GM23248 (cell line): ENCODE measurements at places on chromosomes 4 and X. TPM values are rescaled to one million over a fixed set of nuclear protein-coding genes. Genes with fewer than 3 reads are reported as not detected.

Gene CT45A2
- not detected in 2 replicates for polyA plus RNA-seq

Gene ZFX
- 16.7 and 19.6 TPM in 2 replicates for polyA plus RNA-seq

Gene TBX22
- not detected in 2 replicates for polyA plus RNA-seq

Gene FGFRL1
- 10.8 and 11.1 TPM in 2 replicates for polyA plus RNA-seq

Gene KLHL4
- polyA plus RNA-seq: not detected in 2 replicates

Gene RNF150
- 4.5 and 4.8 TPM in 2 replicates for polyA plus RNA-seq

Gene RAB9B
- polyA plus RNA-seq: 0.80 and 0.81 TPM in 2 replicates

Gene ATOH1
- polyA plus RNA-seq: not detected in 2 replicates

Gene NAP1L3
- 13.0 and 14.0 TPM in 2 replicates for polyA plus RNA-seq

Gene SATL1
- polyA plus RNA-seq: not detected in 2 replicates

Gene IL1RAPL2
- polyA plus RNA-seq: not detected in 2 replicates

Gene ZNF732
- polyA plus RNA-seq: 0.11 TPM in 1 of 2 replicates, not detected in the other

Gene PNMA6F
- polyA plus RNA-seq: not detected in 2 replicates

Gene HMGB3
- 31.7 and 33.3 TPM in 2 replicates for polyA plus RNA-seq

Gene SCML2
- 1.4 and 2.0 TPM in 2 replicates for polyA plus RNA-seq

Gene RHOXF2
- polyA plus RNA-seq: not detected in 2 replicates

Gene MAGEB3
- polyA plus RNA-seq: not detected in 2 replicates

Gene UCP1
- polyA plus RNA-seq: not detected in 2 replicates

Gene NAP1L2
- not detected in 2 replicates for polyA plus RNA-seq

Gene ITIH6
- not detected in 2 replicates for polyA plus RNA-seq

Gene GPRIN3
- polyA plus RNA-seq: 0.01 and 0.05 TPM in 2 replicates

Gene IL15
- polyA plus RNA-seq: 7.6 and 8.5 TPM in 2 replicates

Gene IRF2
- polyA plus RNA-seq: 12.7 and 12.8 TPM in 2 replicates

Gene SOD3
- 9.2 and 10.1 TPM in 2 replicates for polyA plus RNA-seq

Gene BEND2
- not detected in 2 replicates for polyA plus RNA-seq

Gene MTTP
- not detected in 2 replicates for polyA plus RNA-seq

Gene KLHL2
- polyA plus RNA-seq: 10.9 and 11.0 TPM in 2 replicates

Gene MTMR8
- 0.10 TPM in 1 of 2 replicates, not detected in the other for polyA plus RNA-seq

Gene SLC35A2
- polyA plus RNA-seq: 54.6 and 55.5 TPM in 2 replicates

Gene TMSB15A
- 2.8 and 3.0 TPM in 2 replicates for polyA plus RNA-seq

Gene ADAM29
- not detected in 2 replicates for polyA plus RNA-seq

Gene CENPVL2
- not detected in 2 replicates for polyA plus RNA-seq
